Dermis blood vessel endothelial cell (primary cell): ENCODE measurements at places on chromosomes 6 and 20. TPM values are rescaled to one million over a fixed set of nuclear protein-coding genes. Genes with fewer than 3 reads are reported as not detected.

THBS2 gene
- 0.79 and 2.0 TPM in 2 replicates for total RNA-seq

RIPOR2 gene
- under 0.01 TPM in 1 of 2 replicates, not detected in the other for total RNA-seq

SOBP gene
- total RNA-seq, result 0.42 and 1.0 TPM in 2 replicates

B3GAT2 gene
- under 0.01 TPM in 1 of 2 replicates, not detected in the other for total RNA-seq

IL22RA2 gene
- not detected in 2 replicates for total RNA-seq

BPIFA1 gene
- total RNA-seq, result not detected in 2 replicates

SLC22A3 gene
- under 0.01 TPM in 1 of 2 replicates, not detected in the other for total RNA-seq

TNF gene
- 0.17 TPM in 1 of 2 replicates, not detected in the other for total RNA-seq

TCF21 gene
- not detected in 2 replicates for total RNA-seq

PRR3 gene
- total RNA-seq, result 2.9 and 3.5 TPM in 2 replicates

PRSS35 gene
- not detected in 2 replicates for total RNA-seq

ISM1 gene
- total RNA-seq, result 0.09 and 0.17 TPM in 2 replicates

SPATS1 gene
- not detected in 2 replicates for total RNA-seq

EPPIN gene
- total RNA-seq, result not detected in 2 replicates

CYP24A1 gene
- total RNA-seq, result not detected in 2 replicates

C6orf15 gene
- total RNA-seq, result 0.14 TPM in 1 of 2 replicates, not detected in the other

C6orf132 gene
- total RNA-seq, result under 0.01 TPM in 1 of 2 replicates, not detected in the other

CFB gene
- total RNA-seq, result 1.6 and 2.0 TPM in 2 replicates

TOP1 gene
- total RNA-seq, result 21.3 and 49.0 TPM in 2 replicates

EYA2 gene
- total RNA-seq, result not detected in 2 replicates

DYNLT2 gene
- 0.74 and 1.2 TPM in 2 replicates for total RNA-seq

EDN1 gene
- 247 and 438 TPM in 2 replicates for total RNA-seq

RFX6 gene
- not detected in 2 replicates for total RNA-seq

DHX16 gene
- 39.3 and 52.6 TPM in 2 replicates for total RNA-seq

ADGRB3 gene
- not detected in 2 replicates for total RNA-seq

ZBTB12 gene
- 3.6 and 4.9 TPM in 2 replicates for total RNA-seq

MAPK14 gene
- 71.8 and 77.0 TPM in 2 replicates for total RNA-seq

PRND gene
- total RNA-seq, result 0.74 and 2.2 TPM in 2 replicates

CASS4 gene
- 0.05 and 0.17 TPM in 2 replicates for total RNA-seq

NT5E gene
- 96.7 and 157 TPM in 2 replicates for total RNA-seq
